NCI-H2081 (cell line): ENCODE measurements at places on chromosomes 2 and 18.

DNA sequence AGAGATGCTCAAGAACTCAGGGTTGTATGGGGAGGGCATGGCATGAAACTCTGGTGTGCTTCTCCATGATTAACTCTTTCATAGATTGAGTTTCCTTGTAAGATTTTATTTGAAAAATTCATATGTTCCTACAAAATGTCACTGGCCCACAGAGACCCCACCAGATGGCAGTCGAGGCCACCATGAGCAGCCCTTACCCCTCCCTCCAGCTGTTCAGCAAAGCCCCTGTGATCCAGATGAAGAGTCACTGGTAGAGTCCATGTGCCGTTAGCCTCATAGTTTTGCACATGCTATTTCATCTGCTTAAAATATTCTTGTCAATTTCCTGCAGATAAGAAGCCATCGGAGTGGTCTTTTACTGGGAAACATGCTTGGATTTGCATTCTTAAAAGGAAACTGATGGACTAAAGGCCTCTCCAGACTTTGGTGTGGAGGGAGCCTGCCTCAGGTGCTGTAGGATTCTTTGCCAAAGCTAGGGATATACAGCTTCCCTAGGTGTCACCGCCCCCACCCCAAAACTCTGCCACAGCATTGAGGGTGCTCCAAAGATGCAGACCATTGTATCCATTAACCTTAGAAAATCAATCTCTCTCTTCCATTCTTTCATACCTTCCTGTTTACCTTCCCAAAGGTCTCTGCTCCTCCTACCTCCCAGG, 18.8 kb downstream of the ZNF385B start:
- no peak for DNase-seq

- no peak for DNase-seq
Observed at GRCh38 chr2:233453111-233453915, 99.0 kb downstream of the DGKD start.

DNA sequence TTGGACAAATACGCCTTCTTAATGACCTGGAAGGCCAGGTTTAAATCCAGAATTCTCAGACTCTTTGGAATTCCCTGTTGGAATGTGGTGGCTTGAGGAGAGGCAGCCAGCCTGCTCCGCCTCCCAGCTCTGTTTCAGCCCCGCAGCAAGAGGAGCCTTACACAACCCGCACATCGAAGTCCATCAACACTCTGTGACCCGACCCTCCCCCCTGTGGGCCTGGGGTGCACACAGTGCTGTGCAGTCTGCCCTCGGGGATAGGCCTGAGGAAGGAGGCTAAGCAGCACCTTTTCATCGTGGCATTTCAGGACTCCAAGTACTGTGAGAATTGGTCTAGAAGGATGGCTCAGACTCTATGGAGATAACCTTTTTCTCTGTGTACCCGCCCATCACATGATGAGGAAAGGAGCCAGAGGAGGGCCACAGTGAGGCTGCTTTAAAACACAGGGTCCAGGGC, 73.7 kb downstream of the GREB1L start:
- DNase-seq = no peak

DNA sequence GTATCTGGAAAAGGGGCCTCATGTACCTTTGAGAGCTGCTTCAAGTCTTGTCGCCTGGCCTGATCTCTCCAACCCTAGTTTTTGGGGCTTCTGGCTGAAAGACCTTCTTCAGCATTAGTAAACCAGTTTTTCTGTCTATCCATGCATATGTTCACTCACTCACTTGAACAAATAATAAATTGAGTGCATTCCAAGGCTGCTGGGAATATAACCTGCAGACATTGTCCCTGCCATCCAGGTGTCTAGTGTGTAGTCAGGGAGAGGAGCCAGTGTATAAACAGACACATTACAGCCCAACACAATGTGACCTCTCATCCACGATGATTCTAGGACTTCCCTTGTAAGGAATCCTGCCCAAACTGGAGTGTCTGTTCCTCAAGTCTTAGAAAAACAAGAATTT, 262.1 kb downstream of the PRKCE start:
- DNase-seq = no peak

DNA sequence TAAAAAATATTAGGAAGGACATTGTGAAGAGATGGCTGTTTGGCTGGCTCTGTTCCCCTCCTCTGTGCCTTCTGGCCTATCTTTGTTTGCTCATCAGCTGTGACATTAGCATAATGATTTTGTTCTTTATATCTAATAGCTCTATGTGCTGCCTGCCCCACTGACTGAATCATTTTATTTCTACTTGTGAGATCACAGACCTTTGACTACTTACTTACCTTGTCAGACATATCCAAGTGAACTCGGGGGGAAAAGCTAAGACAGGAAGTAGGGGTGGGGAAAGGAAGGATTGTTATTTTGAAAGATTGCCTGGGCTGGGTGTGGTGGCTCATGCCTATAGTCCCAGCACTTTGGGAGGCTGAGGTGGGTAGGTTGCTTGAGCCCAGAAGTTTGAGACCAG, 104.2 kb downstream of the ASAP2 start:
- no peak for DNase-seq

DNA sequence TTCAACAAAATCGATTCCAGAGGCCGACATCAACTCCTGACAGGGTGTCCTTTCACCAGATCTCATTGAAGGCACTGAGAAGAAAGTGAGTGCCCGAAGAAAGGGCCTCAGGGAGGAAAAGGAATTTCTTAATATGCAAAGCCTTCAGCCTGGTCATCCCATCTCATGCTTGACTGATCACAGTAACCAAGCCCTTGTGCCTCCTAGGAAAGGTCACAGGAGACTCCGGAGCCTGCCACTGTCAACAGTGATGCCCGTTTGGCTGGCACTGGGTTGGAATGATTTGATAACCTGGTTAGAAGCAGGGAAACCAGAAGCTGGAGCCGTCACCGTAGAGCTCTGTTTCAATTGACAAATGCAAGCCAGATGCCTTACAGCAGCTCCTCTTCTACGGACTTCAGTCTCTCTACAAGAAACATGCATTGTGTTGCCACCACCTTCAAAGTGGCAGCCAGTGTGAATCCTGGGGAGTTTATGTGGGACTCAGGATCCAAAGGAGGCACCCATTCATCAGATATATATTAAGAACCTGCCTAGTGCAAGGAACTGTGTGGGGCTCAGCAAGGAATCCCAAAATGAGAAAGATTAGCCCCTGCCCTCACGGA, 24.6 kb downstream of the COX7A2L start:
- no peak for DNase-seq

DNA sequence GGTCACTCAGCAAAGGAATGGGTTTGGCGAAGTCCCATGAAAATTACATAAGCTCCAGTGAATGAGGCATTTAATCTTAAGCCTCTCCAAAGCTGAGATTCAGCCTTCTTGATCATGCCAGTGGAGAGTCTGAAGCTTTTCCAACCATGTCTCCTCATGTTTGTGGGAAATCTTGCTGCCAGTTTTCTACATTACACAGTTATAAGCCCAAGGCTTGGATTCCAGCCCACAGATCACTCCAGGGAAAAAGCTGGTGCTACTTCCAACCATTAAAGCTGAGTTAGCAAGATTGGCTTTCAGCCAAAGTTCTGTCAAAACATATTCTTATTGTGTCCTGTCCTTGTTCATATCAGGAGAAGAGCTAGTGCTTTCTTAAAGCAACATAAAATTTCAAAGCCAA, 293.8 kb downstream of the LRRTM4 start:
- peak; percentile 0 for DNase-seq

DNA sequence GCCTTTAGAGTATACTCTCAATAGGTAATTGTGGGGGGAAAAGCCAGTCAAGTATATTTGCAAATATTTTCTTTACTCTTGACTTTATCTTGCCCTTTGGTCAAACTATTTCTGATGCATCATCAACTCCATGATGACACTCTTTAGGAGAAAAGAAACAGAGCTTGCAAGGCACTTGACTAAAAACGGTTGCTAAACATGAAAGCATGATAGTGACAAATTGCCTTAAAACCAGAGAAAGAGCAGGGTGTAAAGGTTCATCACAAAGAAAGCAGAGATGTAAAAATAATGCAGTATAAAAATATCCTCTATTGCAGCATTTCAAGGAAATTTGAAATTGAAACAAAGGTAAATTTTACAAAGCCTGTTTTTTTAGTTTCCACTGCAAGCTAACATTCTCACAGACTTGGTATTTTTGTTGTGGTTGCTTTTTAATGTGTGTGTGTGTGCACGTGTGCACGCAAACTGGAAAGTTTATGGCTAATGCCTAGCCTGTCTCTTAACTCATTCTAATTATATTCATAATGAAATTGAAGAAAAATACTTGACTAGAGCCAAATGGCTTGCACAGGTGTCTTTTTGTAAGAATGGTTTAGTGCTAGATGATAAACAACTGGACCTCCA, 503.6 kb downstream of the ARHGAP15 start:
- DNase-seq = no peak

- no peak for DNase-seq
Observed at GRCh38 chr2:30679426-30680088, 127.7 kb downstream of the CAPN13 start.

GRCh38 chr18:50186385-50186784, 8.6 kb downstream of the MYO5B start:
- DNase-seq = no peak

GRCh38 chr2:178331474-178332432, 119.2 kb downstream of the PRKRA start:
- no peak for DNase-seq

DNA sequence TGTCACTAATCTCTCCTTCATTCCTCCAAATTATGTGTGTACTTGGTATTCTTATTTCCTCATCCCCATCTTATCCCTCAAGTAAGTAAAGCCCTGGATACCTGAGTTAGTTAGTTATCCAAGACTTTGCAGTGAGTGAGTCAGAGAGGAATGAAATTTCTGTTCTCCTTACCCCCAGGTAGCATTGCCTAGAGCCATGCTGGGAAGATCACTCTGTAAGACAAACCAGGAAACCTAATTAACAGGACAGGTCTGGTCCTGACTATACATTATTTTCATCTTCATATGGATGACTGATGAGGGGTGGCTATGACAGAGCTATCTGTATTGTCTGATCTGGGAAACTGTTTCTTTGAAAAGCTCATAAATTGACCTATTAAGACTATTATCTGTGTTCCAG, 55.0 kb upstream of the ITGA6 start:
- DNase-seq = no peak

- no peak for DNase-seq
Observed at GRCh38 chr18:43398601-43399000, 121.3 kb upstream of the SYT4 start.

GRCh38 chr18:49251451-49251850, 209.0 kb downstream of the DYM start:
- no peak for DNase-seq

DNA sequence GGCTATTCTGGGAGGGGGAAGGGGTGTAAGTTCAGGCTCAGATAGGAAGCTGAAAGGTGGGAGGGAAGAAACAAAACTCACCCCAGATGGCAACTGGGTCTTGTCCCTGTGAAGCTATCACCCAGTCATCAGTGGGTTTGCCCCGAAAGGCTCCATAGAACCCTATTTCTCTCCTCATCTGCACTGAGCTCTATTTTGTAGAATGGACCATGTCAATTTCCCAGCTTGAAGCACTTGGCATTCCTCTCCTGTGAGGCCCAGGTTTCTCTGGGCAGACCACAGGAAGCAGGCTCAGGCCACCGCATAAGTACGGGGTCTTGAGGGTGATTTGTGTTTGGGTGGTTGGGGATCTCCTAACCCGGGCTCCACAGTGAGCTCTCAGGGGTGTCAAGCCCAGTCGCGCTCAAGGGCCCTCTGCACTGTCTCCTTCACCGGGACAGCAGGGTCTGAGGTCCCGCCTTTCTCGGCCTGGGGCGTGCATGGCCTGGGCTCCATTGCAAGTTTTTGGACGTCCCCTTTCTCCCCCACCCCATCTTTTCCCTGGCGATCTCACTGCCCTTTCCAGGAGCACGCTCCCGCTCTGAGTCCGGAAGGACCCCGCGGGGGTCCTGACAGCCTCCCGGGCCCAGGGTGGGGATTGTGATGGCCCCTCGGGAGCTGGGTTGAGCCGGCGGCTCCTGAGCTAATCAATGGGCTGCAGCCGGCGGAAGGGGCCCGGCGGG, 27.3 kb upstream of the NOTO start:
- DNase-seq = no peak

DNA sequence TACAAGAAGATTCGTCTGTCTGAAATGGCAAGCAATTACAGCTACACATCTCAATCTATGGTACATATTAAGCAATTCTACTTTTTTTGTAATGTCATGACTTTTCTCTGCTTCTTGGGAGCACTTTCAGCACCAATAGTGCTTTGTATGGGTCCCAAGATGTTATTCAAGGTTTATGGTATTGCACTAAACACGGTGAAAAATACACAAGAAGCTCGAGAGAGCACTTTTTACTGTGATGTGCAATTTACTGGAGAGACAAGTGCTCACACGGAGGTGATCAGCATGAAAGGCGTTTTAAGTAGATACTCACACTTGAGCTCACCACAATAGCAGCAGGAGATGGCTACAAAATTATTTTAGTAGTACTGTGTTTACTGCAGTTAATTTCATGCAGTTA, 783.6 kb downstream of the CBLN2 start:
- no peak for DNase-seq
